CD4-positive, alpha-beta T cell treated with Interleukin-6 for 4 hours (primary cell): ENCODE measurements at places on chromosomes 16 and 17.

- DNase-seq = no peak
Measured at GRCh38 chr16:86974120-86974519, 343.1 kb downstream of the C16orf95 start.

DNA sequence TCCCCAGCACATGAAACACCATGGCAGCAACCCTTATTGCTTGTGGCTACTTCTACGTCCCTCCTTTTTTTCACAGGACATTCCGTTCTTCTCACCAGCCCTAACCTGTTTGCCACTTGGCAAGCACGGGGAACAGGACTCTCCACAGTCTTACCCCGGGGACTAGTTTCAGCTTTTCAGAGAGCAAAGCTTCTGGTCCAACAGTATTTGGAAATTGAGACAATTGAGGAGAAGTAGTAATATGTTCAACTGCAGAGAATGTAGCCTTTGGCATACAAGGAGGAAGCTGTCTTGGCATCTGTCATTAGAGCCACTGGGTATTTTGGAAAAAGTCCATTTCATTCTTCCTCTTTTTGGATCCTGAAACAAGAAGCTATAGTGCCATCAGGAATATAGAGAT is 65.7 kb downstream of the MAP2K6 start:
- no peak for DNase-seq

DNA sequence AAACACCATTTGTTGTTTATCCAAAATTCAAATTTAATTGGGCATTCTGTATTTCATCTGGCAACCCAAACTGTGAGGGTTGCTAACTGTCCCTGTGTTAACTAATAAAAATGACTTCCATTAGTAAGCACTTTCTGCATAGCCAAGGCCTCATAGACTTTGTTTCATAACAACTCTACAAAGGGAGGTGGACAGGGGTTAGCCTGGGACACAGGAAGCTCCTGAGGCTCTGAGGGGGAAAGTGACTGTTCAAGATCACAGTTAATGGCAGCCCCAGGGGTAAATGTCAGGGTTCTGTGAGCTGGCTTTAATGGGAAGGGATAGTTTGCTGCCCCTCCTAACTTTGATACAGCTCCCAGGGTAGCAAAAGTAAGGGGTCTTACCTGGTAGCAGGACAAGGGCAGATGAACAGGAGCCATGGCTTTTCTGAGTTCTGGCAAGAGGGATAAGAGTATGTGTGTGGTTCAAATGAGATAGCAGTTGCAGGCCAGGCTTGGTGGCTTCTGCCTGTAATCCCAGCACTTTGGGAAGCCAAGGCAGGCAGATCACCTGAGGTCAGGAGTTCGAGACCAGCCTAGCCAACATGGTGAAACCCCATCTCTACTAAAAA is 2.2 kb downstream of the HEATR9 start:
- DNase-seq = no peak

DNA sequence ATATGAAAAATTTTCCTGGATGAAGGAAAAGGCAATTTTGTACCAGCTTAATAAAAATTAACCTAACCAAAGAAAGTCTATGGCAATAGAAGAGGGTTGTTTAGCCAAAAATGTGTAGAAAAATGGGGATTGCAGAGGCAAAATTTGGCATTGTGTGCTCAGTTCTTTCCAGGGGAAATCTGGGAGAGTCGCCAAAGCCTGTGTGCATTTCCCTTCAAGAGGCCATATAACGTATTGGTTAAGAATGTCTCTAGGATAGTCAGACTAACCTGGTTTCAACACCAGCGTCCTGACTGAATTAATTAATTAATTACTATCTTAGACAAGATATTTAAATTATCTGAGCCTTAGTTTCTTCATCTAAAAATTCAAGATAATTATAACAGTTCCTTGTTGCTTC is 44.8 kb upstream of the HLF start:
- no peak for DNase-seq

GRCh38 chr16:84357191-84357651 is 11.1 kb upstream of the ATP2C2 start:
- no peak for DNase-seq
